ENCODE measurements at places on chromosomes 3 and 15. TPM values are rescaled to one million over a fixed set of nuclear protein-coding genes. Genes with fewer than 3 reads are reported as not detected.
A peak's percentile ranks its signal among the peaks of the same experiment; 100 is the strongest.

The APEH gene
- total RNA-seq: 61.8 TPM

DNA sequence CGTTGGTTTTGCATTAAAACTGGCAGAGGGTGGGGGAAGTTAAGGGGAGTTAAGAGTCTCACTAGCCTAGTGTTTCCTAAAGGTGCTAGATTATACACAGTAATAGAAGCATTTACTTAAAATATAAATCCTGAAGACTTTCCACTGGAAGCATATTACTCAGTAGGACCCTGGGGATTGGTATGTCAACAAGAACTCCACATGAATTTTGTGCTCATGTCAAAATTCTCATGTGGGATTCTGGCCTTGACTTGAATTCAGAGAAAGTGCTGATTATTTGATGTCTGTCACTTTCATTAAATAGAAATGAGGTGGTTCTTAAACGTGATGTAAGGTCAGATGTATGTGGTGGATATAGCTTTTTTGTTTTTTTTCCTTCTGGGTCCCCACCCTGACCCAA lies 997.2 kb downstream of the TUSC7 start:
- DNase-seq: no peak

GRCh38 chr3:118208642-118209041 lies 826.0 kb downstream of the IGSF11 start:
- no peak for DNase-seq

The TRH gene
- not detected for total RNA-seq

- DNase-seq: peak; percentile 56
Observed at GRCh38 chr15:61041886-61042285, 187.2 kb downstream of the RORA start.

The IL17RC gene
- 6.8 TPM for total RNA-seq

- DNase-seq: peak; percentile 61
Observed at GRCh38 chr3:46998121-46998851, 18.8 kb downstream of the NBEAL2 start.

The COL6A5 gene
- not detected for total RNA-seq

DNA sequence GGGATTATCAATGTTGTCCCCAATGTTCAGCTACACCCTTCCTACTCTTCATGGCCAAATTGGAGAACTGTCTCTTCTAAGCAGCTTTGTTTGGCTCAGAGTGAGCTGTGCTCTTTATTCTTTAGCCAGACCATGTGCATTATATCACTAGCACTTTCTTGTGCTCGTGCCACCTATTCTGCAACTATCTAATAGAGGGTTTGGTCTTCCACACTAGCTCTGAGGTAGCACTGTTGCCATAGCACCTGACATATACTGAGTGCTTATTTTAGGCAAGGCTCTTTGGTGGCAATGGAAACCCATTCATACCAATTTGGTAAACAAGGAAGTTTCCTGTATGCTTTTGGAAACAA lies 394.3 kb upstream of the C2CD4B start:
- DNase-seq: no peak

DNA sequence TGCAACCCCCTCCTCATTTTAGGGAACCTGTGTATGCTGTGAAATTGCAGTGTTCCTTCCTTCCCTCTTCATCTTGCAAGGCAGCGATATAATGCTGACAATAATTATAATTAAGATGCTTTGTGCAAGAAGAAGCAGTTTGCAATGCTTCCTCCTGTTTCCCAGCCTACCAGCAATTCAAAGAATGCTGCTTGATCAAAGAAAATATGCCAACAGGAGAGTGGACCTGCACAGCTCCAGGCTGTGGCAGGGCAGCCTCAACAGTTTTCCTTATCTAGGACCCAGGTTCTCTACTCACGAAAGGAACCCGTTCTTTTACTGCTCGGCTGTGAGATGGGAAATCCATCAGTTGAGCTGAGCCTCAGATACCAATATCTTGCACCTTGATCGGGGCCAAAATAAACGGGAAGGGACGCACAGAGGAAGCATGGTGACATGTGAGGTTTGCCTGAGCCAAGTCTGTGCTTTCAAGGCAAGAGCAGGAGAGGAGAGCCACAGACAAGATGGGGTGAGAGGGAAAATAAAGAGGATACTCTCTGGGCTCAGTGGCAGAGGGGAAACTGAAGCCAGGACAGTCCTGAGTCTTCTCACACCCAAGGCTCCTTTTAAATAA lies 22.6 kb upstream of the LRTM1 start:
- no peak for DNase-seq

- no peak for DNase-seq
Observed at GRCh38 chr15:70608144-70608543, 155.2 kb downstream of the UACA start.

DNA sequence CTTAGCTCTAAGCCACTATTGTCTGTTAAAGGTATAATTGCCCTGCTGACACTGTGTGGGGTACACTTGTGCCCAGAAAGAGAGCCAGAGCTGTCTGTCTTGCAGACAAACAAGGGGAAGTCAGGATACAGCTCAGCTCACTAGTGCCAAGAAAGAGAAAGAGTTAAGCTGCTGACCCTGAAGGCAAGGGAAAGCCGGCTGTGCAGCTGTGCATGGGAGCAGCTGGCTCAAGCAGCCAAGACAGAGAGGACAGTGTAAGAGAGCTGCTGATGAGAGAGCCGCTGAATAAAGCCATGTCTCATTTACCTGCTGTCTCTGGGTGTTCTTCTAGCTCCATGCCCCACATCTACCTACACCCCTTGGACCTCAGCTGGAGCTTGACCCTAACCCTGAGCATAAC lies 428.1 kb upstream of the NAALADL2 start:
- DNase-seq: peak; percentile 60

DNA sequence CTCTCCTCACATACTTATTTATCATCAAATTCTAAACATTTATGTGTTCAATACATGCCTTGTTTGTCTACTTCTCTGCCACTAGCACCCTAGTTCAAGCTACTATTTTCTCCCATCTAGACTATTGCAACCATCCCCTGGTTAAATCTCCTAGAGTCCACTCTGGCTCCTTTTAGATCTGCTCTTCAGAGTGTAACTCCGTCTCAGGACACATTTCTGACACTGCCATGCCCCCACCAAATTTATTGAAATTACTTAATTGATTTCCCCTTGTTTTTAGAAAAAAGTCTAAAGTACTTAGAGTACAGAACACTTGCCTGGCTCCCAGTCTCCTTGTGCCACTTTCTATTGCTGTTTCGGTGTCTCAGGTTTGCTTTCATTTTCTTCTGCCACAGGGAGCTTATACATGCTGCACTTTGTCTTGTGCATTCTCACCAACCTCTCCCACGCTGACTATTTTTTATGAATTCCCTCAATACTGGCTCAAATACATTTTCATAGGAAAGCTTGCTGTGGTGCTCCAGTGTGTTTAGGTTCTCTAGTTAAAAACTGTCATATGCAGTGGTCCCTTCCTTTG lies 792.3 kb downstream of the DIPK2A start:
- DNase-seq: no peak

DNA sequence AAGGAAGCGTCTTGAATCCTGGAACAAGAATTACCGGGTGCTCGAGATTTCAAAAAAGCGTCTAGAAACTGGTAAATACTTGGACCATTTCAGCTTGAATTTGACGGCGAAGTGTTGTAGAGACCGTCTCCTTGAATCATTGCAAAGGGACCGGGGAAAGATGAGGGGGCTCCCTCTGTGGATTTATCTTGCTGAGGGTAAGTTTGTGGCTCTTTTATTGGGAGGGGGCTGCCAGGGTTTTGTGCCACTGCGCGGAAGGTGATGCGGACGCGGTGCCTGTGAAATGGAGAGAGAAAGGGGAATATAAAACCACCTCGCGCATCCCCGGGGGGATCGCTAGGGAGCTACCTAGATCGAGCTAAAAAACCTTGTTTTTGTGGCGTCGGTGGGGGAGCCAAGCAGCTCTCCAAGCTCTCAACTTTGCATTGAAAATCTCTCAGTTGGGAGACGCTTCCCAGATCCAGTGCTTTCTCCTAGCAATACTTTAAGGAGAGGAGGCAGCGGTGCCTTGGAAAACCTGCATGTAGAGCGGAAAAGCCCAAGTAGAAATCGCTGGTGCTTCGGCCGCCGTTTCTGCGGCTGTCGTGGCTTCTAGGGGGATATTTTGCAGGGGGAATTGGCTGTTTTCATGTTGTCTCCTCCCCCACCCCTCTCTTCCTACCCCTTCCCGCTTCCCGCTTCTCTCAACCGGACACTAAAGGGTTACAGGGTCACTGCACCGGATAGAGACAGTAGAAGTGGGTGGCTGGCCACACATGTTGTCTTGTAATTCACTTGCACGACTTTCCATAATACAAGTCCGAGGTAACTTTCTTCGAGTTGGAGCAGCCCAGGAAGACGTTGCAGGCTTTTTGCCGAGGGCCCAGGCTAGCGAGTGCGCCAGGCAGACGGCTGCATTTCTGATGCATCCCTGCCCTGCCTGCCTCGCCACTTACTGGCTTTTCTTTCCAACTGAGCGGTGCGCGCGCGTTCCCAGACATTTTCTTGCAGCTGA lies 187.6 kb downstream of the NLGN1 start:
- peak; percentile 61 for DNase-seq
